ENCODE measurements at places on chromosomes 7 and 10.

GRCh38 chr7:8638076-8638475 is 204.7 kb downstream of the NXPH1 start:
- DNase-seq, result no peak

DNA sequence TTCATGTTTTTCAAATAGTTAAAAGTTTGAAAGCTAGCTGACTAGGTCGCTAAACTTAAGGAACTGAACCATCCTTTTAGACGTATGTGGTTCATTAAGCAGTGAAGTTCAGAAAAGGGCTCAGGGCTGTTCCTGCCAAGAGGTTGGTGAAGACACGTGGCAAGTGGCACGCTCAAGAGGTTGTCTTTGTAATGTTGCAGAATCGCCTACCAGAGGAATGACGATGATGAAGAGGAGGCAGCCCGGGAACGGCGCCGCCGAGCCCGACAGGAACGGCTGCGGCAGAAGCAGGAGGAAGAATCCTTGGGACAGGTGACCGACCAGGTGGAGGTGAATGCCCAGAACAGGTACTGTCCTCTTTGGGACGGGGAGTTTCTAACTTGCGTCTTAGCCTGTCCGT is 57.8 kb upstream of the AGBL3 start:
- no peak for DNase-seq

- DNase-seq, result no peak
Observed at GRCh38 chr10:51186361-51186760, 112.1 kb downstream of the PRKG1 start.

DNA sequence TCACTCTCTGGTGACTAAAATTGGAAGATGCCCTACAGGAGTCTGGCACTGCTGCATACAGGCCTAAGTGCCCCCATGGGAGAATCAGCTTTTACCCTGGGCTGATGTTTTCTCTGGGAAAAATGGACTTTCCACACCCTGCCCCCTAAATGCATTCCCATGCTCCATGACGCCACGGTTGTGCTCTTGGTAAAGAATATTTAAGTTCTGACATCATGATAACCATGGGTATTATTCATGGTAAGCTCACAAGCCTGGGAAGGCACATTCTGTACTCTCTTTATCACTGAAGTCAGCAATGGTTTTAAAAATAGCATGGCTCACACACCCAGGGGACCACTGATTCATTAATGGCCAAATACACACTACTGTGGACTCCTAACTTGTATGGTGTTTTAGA is 43.4 kb downstream of the HIPK2 start:
- no peak for DNase-seq

DNA sequence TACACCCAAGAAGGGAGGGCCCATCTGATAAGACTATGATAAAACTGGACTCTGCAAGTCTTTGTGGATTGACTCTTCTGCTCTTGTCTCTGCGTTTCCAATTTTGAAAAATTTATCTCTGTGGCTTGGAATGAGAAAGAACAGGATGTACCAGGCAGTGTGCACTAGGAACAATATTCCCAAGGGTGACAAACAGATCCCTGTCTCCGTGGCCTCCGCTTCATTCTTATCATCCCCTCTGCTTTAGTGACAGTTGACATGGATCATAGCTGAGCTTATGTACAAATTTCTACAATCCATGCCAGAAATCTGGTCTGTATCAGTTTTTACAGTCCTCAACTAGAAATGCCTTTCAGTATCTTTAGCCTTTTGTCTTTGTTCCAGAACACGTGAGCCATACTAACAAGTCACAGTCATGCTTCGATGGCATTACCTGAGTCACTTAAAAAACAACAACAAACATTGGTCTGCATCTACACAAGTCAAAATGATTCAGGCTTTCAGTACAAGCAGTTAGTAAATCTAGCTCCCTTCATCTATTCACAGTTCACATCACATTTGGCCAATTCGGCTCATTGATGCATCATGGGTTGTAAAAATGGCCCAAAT is 393.6 kb upstream of the CELF2 start:
- DNase-seq, result no peak

DNA sequence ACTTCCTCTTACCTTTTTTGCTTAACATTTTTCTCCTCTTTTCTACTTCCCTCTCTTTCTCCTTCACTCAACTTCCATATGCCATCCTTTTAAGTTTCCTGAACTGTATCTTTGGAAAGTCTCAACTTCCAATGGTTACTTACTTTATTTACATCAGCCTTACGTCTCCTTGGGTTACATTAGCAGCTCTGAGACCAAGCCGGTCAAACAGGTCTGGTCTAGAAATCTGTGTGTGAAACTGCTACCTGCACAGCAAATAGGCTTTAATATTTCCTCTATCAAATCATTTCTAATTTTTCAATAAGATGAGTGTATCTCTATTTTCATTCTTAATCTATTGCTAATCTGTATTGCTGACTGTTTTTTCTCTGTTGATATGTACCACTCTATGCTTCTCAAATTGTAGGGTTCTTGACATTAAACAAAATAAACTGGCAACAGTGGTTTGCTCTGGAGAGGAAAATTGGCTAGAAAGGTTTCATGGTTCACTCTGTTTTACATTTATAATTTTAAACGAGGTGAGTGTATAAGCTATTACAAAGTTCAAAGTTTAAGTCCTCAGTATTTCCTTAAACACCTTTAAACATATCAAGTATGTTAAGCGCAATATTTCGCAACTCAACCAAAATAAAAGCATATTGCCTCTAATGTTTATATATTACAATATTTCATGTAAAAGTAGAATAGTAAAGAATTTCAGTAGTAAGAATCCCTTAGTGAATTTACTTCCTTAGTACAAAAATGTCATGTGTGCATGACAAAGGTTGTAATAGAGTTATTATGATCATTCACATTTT is 3.6 kb upstream of the SEMA3C start:
- no peak for DNase-seq

GRCh38 chr10:110498087-110498981 is 627 bp downstream of the DUSP5 start:
- no peak for DNase-seq

DNA sequence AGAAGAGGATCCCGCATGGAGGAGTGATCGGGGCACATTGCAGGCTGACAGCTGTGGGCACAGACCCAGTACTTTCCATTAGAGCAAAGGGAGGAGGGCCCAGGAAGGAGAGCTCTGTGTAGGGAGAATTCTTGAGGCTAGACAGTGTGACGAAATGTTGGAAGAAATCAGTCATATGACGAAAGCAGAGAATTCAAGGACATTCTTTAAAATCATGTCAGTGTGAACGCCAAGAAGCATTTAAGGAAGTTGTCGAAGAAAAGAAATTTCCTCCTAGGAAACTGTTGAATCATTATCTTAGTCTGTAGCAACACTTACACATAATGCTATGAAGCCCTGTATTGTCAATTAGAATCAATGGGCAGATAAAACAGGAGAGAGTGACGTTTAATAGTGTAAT is 191.3 kb upstream of the ADARB2 start:
- no peak for DNase-seq

DNA sequence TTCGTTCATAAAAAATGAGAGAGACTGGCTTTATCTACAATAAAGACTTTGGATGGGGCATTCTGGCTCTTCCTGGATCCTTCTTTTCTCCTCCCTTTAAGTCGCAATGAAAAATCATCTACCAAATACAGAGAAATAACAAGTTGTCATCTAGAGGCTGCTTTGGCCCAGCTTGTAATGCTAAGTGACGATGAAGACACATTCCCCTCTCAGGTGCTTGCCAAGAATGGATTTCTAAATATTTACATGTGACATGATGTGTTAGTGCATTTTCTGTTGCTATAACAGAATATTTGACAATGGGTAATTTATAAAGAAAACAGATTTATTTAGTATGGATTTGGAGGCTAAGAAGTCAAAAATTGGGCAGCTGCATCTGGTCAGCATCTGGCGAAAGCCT is 308.6 kb upstream of the NPVF start:
- DNase-seq, result no peak

DNA sequence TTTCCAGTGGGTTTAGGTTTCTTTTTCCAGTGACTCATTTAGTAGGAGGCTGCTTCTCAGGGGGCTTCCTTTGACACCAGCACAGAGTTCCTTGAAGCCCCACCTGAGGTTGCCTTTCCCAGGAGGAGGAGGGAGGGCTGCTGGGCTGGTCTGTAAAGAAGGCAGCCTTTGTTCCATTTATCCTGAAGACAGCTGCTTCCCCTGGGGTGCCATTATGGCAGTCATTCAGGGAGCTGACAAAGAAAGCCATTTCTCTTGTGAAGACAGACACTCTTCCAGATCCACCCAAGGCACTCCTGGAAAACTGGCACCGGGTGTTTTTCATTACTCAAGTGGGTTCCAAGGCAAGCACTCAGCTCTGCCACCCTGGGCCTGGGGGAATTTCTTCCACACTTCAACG is 54.0 kb downstream of the MTURN start:
- DNase-seq, result no peak

GRCh38 chr10:73096041-73096448 is 621 bp downstream of the P4HA1 start:
- DNase-seq, result peak; percentile 16

GRCh38 chr7:92809760-92810573 is 26.4 kb downstream of the CDK6 start:
- no peak for DNase-seq

Measured in stimulated activated CD4-positive, alpha-beta T cell treated with anti-CD3 and anti-CD28 coated beads, Interleukin-1b, Interleukin-23, amount 100 ng/mL, for 1 hour (primary cell).